ENCODE measurements at places on chromosomes 7 and 10. TPM values are rescaled to one million over a fixed set of nuclear protein-coding genes. Genes with fewer than 3 reads are reported as not detected.

MRLN gene
- not detected for total RNA-seq

NPC1L1 gene
- not detected for total RNA-seq

EVX1 gene
- not detected for total RNA-seq

OGDHL gene
- total RNA-seq, result 0.16 TPM

CALML5 gene
- not detected for total RNA-seq

ZNF804B gene
- not detected for total RNA-seq

MMRN2 gene
- total RNA-seq, result 292 TPM

CLEC2L gene
- total RNA-seq, result not detected

HNRNPF gene
- 312 TPM for total RNA-seq

DKK1 gene
- total RNA-seq, result 21.4 TPM

PPP1R3A gene
- not detected for total RNA-seq

ASAH2 gene
- total RNA-seq, result 0.31 TPM

HOXA2 gene
- total RNA-seq, result 0.49 TPM

HPSE2 gene
- total RNA-seq, result not detected

NDUFA5 gene
- 50.7 TPM for total RNA-seq

EPO gene
- not detected for total RNA-seq

AKR1B15 gene
- not detected for total RNA-seq

ARID5B gene
- 5.5 TPM for total RNA-seq

PILRA gene
- total RNA-seq, result 0.06 TPM

SFTPA1 gene
- total RNA-seq, result not detected

AS3MT gene
- 1.1 TPM for total RNA-seq

MAP3K8 gene
- total RNA-seq, result 2.4 TPM

MUC3A gene
- total RNA-seq, result not detected

SLC39A12 gene
- total RNA-seq, result not detected

LAMB1 gene
- total RNA-seq, result 419 TPM

DOCK1 gene
- total RNA-seq, result 139 TPM

ANKRD2 gene
- 0.49 TPM for total RNA-seq

C10orf62 gene
- 0.06 TPM for total RNA-seq

RAB11FIP2 gene
- total RNA-seq, result 10.4 TPM

SMURF1 gene
- 11.2 TPM for total RNA-seq

LRRN3 gene
- under 0.01 TPM for total RNA-seq

CNPY4 gene
- 38.9 TPM for total RNA-seq

CACNA2D1 gene
- 12.8 TPM for total RNA-seq

FAM241B gene
- total RNA-seq, result 0.88 TPM

MKRN1 gene
- 64.2 TPM for total RNA-seq

RPEL1 gene
- total RNA-seq, result not detected

PTN gene
- total RNA-seq, result not detected

LMBR1 gene
- total RNA-seq, result 141 TPM

VPS41 gene
- total RNA-seq, result 38.4 TPM

VAX1 gene
- total RNA-seq, result not detected

VPS26A gene
- total RNA-seq, result 28.5 TPM
